ENCODE measurements at places on chromosomes 7 and 10.

DNA sequence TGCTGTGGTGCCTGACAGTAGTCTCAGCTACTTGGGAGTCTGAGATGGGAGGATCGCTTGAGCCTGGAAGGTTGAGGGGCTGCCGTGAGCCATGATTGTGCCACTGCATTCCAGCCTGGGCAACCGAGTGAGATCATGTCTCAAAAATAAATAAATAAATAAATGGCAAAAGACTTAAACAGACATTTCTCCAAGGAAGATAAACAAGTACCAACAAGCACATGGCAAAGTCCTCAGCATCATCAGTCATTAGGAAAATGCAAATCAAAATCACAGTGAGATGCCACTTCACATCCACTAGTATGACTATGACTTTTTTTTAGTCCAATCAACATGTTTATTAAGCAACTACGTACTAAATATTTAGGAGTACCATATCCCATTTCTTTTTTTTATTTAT lies 21.3 kb upstream of the KPNA7 start:
- DNase-seq = no peak

- DNase-seq = no peak
Measured at GRCh38 chr10:50582766-50583762, 40.7 kb downstream of the SGMS1 start.

DNA sequence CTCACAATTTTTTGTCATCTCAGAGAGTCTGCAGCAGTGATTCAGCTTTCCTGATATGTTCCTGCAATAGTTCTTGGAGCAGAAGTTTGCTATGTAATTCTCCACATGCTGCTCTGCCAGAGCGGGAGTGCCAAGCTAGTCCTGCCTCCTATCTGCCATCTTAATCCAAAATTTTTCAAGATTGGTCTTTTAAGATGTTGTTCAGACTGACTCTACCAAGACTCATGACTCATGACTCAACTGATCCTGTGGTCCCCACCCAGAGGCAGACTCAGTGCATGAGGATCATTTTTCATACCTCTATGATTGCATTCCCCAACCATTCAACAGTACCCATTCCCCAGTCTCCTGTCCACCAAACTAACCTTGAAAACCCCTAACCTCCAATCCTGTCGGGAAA lies 470.8 kb downstream of the INHBA start:
- DNase-seq = no peak

DNA sequence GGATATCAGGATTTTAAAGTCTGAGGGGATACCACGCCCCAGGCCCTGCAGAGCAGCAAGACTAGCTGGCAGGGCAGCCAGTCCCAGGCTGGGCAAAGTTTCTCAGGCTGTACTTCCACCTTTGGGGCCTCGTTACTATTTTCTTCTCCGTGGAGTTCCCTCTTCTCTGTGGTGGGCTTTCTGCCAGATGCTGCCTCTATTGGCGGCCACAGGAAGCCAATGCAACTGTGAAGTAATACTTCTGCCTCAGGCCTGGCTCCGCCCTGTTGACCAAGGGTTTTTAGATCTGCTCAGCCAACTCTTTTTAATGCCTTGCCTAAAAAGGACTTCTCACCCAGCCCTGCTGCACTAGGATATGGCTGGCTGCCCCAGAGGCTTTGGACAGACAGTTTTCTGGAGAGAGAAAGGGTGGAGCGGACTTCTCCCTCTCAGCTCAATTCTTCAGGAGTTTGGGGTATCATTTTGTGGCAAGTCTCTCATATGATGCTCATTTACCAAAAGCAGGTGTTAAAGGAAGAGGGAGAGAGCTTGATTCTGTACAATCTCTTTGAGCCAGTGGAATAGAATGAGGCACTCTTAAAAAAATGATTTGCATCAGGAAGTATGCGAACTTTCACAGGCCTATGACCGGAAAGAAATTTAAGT lies 67.4 kb downstream of the HHEX start:
- no peak for DNase-seq

DNA sequence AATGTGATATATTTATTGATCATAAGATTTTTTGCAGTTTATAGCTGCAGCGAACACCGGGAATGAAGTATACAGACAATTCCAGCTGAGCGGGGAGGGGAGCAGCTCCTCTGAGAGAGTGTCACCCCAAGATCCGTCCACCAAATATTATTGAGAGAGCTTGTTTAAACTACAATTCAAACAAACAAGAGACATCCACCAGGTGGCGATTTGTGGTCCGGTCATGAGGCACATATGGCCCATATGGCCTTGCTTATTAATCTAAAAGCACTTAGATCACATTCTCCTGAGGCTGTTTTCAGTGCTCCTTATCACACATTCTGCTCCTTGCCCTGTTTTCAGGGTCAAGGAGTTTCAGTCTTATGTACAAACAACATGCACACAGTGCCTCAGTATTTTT lies 83.1 kb downstream of the THSD7A start:
- no peak for DNase-seq

Data from NCI-H1417 (cell line).